ENCODE measurements at places on chromosomes 12 and 14.

DNA sequence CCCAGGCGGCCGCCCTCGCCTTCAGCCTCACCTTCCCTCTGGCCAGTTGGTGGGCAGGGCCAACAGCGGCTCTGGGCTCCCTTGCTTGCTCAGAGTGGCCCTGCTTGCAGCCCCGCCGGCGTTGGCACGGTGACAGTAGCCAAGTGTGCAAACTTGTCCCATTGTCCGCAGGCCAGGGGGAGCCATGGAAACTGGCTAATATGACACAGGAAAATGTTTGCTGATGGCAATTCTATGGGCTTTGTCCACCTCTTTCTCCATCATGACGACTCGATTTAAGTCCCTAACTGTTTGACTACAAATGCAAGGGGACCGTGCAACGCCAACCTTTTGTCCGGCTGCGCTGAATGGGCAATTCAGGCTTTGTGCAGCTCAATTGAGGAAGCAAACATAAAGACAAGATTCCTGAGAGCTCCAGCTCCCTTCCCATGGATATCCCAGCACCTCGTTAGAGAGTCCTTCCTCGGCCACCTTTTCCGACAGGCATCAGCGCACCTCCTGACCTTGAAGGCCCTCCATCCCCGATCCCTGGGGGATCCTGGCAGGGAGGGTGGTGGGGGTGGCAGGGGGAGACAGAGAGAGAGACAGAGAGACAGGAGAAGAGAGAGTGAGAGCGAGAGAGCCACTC is 785 bp upstream of the FAM181A start:
- DNase-seq: no peak

DNA sequence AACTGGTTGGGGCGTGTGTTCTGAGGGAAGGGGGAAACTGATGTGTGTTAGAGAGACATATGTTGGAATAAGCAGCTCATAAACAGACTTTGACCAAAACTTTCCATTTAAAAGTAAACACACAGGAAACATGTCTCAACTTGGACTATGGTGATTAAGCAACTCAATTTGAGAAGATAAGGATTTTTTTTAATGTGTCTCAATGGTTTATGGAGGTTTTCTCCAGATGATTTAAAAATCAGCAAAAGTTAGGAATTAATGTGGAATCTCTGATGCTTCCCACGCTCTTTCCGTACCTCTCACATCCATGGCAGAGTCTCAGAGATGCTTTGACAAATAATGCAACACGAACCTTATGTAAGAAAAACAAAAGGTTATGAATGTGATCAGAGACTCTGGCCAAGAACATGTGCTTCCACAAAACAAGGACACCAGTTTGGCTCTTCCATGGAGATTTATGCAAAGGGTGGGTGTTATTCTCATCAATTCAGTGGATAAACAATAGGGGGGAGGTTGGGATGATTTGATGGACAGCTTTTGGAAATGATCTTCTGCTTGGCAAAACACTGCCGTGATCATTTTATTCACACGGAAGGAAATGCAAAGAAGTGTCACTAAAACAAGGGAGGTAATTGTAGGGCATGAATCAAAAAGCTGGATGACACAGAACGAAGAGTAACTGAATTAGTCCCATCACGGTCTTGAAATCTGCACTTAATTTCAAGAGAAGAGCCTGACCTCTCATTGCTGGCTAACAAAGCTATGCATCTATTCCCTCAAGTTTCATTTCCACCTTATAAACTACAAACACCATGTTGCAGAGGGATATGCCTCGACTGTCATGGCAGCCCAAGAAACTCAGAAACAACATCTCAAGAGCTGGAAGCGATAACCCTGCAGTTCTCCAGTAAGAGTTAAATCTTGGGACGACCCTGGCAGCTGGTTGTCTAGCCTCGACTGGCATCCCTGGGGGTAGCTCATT is 76.5 kb downstream of the FOXN3 start:
- no peak for DNase-seq

GRCh38 chr14:69715725-69716477 is 51.0 kb upstream of the SRSF5 start:
- DNase-seq: no peak

DNA sequence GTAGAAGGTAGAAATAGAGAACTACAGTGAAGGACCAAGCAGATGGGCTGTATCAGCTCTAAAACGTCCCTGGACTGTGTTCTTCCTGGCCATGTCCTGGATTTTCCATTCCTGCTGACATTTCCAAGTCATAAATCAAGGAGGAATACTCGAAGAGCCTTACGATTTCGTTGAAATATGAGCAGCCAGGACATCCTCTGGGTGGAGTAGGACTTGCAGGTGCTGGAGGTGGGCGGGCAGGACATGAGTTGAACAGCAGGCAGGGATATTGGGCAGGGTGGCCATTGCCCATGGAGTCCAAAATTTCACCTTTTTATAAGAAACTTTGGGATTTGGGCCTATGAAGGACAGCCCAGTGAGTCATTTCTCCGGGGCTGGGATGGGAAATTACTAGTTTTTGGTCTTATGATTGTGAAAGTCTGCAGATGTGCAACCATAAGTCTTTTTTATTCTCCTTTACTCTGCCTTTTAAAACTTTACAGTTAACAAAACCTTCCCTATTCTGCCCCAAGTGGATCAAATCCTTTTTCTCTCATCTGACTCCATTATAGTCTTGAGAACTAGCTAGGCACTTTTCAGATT is 88.8 kb downstream of the TMX1 start:
- no peak for DNase-seq

- no peak for DNase-seq
Observed at GRCh38 chr14:77306851-77307496, 13.7 kb downstream of the POMT2 start.

DNA sequence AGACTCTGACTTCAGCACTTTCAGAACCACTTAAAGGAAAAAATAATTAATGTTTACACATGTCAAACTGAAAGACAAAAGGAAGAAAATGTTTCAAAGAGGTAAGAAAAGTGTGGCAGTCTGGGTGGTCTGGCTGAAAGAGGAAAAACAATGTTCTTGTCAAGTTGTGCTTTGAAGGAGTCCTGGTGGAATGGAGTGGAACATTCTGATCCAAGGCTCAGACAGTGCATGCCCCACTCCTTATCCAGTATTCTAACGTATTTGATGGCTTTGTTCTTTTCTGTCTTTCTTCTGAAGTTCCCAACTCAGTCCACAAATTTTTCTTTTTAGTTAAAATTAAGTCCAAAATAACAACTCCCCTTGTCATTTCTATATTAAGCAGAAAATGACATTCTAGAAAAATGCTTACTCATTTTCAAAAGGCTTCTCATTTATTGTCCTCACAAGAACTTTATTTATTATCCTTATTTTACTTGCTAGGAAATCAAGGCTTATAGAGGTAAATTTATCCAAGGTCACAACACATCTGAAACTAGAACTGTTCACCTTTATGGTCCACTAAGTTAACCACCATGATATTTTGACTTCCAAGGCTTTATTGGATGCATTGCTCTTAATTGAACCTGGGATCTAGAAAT is 121.7 kb upstream of the NAP1L1 start:
- no peak for DNase-seq

DNA sequence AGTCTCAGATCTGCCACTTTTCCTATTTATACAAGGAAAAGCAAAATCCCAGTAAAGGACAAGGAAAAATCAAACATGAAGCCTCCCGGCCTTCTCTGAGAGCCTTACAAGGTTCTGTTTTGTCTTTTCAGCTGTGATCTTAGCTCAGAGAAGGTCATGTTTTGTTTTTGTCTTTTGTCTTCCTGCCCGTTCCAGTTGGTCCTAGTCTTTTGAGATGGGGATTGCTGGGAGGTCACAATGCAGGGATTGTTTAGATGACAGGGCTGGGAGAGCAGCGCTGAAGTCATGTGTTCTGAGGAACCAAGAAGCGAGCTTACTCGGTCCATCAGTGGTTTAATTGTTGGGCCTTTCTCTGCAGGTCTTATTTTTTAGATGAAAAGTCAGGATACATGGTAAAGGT is 6.0 kb downstream of the PLEKHH1 start:
- DNase-seq: no peak

- DNase-seq: no peak
Observed at GRCh38 chr12:77072833-77073495, 7.6 kb upstream of the E2F7 start.

- DNase-seq: no peak
Observed at GRCh38 chr14:47674543-47675465, 601 bp downstream of the MDGA2 start.

- DNase-seq: peak; percentile 16
Observed at GRCh38 chr14:100086361-100086760, 21.1 kb downstream of the EVL start.

- DNase-seq: peak; percentile 31
Observed at GRCh38 chr12:107990325-107990724, 138.8 kb upstream of the WSCD2 start.

DNA sequence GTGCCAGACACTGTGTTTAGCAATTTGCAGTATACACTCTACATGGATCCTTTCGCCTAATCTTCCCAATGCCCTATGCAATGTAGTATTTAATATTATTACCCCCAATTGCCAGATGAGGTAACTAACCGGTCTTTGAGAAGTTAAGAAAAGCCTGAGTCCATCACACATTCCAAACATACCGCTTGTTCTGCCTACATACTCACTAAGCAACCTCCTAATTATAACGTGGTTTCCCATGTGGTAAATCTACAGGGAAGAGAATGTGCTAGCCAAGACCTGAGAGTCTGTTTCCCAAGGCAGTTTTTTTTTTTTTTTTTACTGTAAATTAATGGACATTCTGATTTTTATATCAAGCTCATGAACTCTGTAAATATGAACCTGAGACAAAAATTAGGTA is 37.2 kb downstream of the ATP2B1 start:
- DNase-seq: no peak

DNA sequence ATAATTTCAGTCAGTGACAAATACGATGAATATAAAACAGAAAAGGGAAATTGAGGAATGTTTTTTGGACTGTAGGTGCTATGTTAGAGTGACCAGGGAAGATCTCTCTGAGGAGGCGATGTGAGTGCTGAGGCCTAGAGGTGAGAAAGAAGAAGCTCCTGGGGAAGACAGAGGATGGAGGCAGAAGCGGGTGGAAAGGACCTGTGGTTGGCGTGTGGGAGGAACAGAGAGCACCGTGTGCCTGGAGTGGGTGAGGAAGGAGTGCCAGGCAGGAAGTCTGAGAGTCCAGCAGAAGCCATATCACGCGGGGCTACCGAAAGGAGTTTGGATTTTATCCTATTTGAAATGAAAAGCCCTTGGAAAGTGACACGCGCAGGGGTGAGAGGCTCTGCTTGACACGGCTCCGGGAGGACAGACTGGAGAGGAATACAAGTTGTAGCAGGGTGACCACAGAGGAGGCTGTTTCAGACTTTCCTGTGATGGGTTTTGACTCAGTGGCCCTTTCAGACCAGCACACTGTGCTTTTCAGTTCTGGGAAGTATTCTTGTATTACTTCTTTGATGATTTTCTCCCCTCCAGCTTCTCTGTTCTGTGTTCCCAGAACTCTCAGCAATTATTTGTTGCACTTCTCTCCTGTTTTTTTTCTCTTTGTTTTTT is 96.9 kb downstream of the VRK1 start:
- DNase-seq: no peak

Measured in activated CD4-positive, alpha-beta memory T cell treated with anti-CD3 and anti-CD28 coated beads, Interleukin-2, amount 10 ng/mL, durations not matched to agents 7 days and 5 days (primary cell).